ENCODE measurements at places on chromosomes 1 and 21. TPM values are rescaled to one million over a fixed set of nuclear protein-coding genes. Genes with fewer than 3 reads are reported as not detected.
A peak's percentile ranks its signal among the peaks of the same experiment; 100 is the strongest.

DNA sequence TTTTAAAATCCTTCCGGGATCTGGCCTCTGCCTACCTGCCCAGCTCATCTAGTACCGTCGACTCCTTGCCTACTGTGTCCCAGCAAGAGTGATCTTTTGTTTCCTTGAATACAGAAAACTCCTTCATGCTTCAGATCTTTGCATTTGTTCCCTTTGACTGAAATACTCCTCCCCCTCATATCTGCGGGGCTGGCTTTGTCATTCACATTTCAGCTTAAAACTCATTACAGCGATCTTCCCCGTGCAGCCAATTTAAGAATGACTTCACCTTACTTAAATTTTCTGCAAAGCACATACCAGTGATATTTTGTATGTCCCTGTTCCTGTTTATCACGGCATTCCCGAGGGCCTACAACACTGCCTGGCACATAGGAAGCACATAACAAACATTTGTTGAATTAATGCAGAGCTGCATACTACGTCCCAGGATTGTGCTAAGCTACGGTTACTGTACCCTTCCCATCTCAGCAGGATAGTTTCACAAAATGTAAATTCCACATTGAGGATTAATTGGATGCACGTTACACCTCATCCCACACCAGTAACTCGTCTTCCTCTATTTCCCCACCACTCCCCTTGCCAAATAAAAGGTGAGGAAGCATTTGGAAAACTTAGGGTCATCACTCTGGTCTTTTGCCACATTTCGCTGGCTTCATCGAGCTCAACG, 837 bp upstream of the DESI2 start:
- DNase-seq: no peak

DNA sequence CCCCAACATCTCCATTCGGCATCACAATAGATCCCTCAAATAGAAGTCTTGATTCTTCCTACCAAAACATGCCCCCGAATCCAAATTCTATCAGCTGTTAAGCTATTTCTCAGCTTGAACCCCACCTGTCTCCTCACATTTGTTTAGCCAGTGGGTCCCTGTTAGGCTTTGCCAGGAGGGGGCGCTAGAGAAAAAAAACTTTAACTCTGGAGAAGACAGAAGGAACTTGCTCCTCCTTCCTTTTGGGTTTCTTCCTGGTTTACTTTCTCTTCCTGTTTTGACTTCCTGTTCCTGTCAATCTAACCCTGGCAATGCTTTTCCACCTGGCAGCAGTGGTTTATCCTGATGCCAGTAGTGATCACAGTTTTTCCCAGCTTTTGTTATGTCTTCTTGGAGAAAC, 95.6 kb upstream of the KCNK1 start:
- DNase-seq: no peak

DNA sequence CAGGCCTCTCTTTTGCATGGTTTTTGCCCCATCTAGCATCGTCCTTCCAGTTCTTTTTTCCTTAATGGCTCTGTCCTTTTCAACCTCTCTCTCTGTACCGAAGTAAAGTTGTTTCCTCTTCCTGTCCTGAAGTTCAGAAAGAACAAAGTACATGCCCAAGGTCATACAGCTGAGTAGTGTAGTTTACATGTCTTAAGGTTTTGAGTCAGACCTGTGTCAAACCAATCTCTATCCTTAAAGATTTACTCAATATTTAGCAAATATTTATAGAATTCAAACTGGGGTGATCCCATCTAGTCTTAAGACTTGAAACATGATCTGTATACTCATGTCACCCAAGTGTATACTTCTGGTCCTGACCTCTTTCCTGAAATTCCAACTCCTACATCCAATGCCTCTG, 118.7 kb upstream of the SGIP1 start:
- DNase-seq: no peak

DNA sequence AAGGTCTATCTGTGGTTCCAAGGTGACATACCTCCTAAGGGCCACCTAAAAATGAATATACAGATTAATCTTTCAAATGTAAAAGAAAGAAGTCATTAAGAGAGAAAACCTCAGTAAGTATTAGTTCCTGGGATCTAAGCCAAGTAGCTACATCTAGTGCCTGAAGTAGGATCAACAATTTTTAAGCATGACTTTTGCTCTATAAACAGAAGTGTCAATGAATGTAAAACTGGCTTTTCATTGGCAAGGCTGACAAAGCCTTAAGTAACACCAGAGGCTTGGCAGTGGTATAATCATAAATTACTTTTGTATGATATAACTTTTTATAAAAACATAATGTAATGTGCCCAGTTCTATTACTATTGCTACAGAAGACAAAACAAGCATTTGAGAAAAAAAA, 12.2 kb upstream of the ACADM start:
- DNase-seq: no peak

- no peak for DNase-seq
Observed at GRCh38 chr21:15367061-15367626, 302.3 kb upstream of the NRIP1 start.

GRCh38 chr1:181443231-181443853, 40.0 kb upstream of the CACNA1E start:
- no peak for DNase-seq

DNA sequence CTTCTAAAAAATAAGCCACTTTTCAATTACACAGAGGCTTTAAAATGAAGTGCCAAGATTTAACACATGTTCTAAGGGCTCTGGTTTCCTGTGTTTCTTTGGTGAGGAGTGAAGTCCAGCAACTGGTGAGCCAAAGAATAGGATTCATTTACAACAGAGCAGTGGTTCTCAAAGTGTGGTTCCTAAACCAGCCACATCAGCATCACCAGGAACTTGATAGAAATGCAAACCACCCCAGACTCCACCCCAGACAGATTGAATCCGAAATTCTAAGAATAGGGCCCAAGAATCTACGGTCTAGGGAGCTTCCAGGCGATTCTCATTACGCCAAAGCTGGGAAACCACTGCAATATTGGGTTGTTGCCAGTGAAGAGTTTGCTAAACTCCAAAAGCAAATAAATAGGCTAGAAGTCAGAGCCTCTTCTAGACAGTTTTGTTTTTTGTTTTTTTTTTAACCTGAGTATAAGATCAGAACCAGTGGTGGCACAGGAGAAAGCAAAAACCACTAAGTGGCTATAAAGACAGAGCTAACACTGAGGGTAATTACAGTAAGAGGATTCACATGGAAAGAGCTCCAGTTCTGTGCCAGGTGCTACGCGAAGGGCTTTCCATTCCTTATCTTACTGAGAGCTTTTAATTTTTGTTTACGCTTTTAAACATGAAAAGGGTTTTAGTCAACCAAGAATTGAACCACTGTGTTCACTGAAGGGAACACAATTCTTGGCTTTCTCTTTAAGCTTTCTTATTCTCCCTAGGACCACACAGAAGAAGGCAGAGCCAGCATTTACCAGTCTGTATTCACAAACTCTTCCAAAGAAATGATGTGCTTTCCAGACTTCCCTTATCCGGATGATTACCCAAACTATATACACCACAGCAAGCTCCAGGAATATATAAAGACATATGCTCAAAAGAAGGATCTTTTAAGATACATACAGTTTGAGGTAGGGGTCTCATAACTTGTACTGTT, 42.4 kb upstream of the FMO2 start:
- DNase-seq: peak; percentile 28

DNA sequence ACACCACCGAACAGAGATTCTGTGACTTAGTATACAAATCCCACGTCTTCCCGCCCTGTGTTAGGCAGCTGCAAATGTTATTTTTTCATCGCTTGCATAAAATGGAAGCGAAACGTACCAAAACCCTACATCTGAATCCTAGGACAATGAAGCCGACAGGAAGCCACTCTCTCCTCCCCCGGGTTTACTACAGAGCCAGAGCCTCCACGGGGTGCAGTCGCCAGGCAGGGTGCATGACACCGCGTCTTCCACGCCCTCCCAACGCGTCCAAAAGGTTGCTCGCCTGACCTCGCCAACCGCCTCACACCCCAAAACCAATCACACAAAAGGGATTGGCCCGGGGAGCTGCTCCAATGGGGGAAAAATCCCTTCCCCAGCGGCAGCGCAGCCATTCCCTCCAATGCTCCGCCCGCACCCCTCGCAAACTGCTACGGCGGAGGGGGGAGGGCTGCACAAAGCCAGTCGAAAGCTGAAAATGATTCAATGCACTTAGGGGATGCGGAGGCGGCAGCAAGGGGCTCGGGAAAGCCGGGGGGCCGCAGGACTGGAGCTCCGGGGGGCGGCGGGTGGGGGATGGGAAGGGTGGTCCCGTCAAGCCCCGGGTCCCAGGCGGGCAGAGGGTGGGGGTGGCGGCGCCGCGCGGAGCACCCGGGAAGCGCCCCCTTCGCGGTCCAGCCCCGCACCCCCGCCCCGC, 701 bp downstream of the CEP170 start:
- DNase-seq: peak; percentile 67

GRCh38 chr1:90712153-90712856, 4.8 kb downstream of the BARHL2 start:
- DNase-seq: no peak

- no peak for DNase-seq
Observed at GRCh38 chr1:33393524-33393923, 37.4 kb downstream of the PHC2 start.

DNA sequence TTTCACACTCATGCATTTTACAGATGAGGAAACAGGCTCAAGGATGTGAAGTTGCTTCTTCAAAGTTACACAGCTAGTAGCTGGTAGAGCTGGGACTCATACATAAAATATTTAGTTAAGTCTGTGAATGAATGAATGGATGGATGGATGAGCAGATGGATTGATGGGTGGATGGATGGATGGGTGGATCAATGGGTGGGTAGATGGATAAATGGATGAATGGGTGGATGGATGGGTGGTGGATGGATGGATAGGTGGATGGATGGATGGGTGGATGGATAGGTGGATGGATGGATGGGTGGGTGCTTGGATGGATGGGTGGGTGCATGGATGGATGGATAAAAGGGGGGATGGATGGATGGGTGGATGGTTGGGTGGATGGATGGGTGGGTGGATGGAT, 240.9 kb downstream of the GRIK3 start:
- DNase-seq: no peak

DNA sequence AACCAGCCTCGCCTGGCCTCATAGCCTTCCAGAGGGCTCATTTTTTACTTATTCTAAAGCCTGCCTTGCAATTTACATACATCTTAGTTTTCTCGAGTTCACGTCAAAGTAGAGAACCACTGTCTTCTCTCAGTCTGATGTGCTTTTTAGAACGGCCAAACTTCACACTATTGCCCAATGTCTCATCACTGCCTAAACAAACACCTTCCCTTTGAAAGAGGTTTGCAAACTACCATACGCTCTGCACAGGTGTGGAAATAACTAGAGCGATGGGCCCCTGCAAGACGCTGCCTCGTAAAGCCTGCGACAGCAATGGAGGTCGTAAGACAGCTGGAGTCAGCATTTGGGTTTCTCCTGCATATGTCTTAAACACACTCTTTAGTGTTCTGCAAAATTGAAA, 22.6 kb downstream of the PRDM15 start:
- no peak for DNase-seq

SMYD3 gene
- total RNA-seq: 8.3 TPM

VANGL2 gene
- total RNA-seq: 3.2 TPM
